Liver (tissue), 10 donors: ENCODE measurements at places on chromosomes 16 and 17. TPM values are rescaled to one million over a fixed set of nuclear protein-coding genes. Genes with fewer than 3 reads are reported as not detected.

DNA sequence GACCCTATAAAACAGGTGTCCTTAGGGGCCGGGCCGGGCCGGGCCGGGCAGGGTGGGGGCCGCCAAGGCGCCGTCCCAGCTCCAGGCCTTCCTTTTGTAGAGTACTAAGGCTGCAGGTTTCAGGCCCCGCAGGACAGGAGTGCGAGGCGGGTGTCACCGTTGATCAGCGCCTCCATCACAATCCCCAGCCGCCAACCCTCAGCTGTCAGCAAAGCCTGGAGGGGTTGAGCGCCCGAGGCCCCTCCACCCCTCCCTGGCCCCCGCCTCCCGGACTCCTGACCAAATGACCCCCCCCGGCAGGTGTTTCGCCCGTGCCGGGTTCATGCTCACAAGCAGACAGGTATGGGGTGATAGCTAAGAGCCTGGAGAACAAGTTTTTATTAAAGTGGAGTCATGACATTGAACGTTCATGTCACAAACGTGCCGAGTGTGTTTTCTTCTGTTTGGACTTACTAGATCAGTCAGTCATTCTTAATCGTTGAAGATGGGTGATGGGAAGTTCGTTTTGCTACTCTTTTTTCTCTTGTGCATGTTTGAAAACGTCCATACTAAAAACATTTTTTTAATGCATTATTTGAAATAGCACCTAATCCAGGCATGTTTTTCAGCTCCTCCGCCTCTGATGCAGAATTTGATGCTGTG is 534 bp downstream of the ARL2BP start:
- H3K36me3 ChIP-seq: peaks cover 7% of the 10 kb centered on the region
- DNase-seq: no peak
- H3K4me1 ChIP-seq: peaks cover 7% of the 10 kb centered on the region
- H3K4me3 ChIP-seq: peak overlapping the region; percentile 52
- H3K27ac ChIP-seq: peak overlapping the region; percentile 83
- H3K27me3 ChIP-seq: no peaks in the 10 kb centered on the region

- H3K27ac ChIP-seq: peak overlapping the region; percentile 92
- H3K4me1 ChIP-seq: peaks cover 26% of the 10 kb centered on the region
- no peaks in the 10 kb centered on the region for H3K36me3 ChIP-seq
- peak; percentile 82 for DNase-seq
- H3K27me3 ChIP-seq: no peaks in the 10 kb centered on the region
These were observed 78.1 kb upstream of the TOB1 start for GRCh38 chr17:50944054-50944901.

DNA sequence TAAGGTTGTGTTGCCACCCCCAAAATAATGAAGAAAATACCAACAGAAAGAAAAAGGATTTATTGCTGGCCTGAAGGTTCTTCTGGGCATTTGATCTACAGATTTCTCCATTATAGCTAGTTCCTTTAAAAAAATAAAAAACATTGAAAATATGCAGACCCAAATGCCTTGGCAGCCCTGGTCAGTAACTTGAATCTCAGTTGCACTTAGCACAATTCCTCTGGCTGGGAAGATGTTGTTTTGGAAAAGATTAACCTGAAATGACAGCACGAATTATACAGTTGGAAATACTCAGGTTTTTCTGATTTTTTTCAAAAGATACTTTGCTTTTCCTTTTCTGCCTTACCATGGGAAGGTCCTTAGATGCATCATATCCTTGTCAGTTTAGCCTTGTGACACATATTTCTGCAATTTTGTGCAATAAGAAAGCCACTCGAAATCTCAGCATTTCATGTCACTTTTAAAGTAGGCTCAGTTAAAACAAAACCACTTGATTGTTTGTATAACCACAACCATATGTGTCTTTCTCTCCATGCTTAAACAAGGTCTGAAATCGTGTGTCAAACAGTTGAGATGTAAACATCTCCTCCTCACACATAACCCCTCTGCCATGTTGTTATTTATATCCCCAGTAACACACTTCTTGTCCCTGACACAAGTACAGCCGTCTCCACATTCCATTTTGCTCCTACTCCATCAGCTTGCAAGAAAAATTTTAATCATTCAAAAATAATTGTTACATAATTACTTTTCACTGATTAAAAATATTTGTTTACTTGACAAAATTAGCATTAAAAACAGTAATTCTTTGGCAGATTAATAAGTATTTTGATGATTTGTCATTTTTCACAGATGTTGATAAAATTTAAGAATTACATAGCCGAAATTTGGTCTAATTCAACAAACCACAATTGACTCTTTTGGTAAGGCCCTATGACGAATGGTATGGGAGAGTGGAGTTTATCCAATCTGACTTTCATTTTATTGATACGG is 61.1 kb downstream of the SIAH1 start:
- no peaks in the 10 kb centered on the region for H3K27me3 ChIP-seq
- no peak overlapping the region for H3K27ac ChIP-seq
- DNase-seq: no peak
- H3K4me3 ChIP-seq: no peak overlapping the region
- peaks cover 36% of the 10 kb centered on the region for H3K36me3 ChIP-seq
- H3K4me1 ChIP-seq: no peaks in the 10 kb centered on the region

GRCh38 chr17:54623746-54624145 is 276.9 kb upstream of the TOM1L1 start:
- H3K27ac ChIP-seq: no peak overlapping the region
- H3K36me3 ChIP-seq: no peaks in the 10 kb centered on the region
- H3K4me3 ChIP-seq: no peak overlapping the region
- H3K27me3 ChIP-seq: no peaks in the 10 kb centered on the region
- H3K4me1 ChIP-seq: no peaks in the 10 kb centered on the region

DNA sequence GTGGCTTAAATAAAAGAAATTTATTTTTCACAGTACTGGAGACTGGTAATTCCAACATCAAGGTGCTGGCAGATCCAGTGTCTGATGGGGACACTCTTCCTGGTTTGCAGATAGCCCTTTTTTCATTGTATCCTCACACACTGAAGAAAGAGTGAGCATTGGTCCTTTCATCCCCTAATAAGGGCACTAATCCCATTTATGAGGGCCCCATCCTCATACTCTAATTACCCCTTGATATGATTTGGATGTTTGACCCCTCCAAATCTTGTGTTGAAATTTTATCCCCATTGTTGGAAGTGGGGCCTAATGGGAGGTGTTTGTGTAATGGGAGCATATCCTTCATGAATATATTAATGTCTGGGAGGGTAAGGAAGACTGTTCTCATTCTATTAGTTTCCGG is 9.4 kb upstream of the FAM20A start:
- H3K36me3 ChIP-seq: no peaks in the 10 kb centered on the region
- peak overlapping the region; percentile 11 for H3K4me3 ChIP-seq
- peak overlapping the region; percentile 58 for H3K27ac ChIP-seq
- peaks cover 25% of the 10 kb centered on the region for H3K4me1 ChIP-seq
- DNase-seq: no peak

DNA sequence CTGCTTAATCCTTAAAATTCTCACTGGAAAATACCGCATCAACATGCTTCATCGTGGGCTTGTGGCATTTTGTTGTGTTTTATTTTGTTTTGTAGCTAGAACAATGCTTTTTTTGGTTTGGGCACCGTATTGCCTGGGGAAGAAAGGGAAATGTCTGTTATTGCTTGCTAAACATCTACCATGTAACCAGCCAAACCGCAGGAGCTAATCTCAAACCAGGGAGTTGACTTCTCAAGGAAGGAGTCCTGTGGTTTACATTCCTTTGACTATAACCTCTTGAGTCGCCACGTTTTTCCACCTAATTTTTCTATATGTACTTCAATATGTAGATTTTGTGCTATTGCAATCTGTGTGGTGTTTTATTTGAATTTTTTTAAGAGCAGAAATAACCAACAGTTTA is 593.5 kb upstream of the SOX9 start:
- no peaks in the 10 kb centered on the region for H3K27me3 ChIP-seq
- no peak for DNase-seq
- no peak overlapping the region for H3K27ac ChIP-seq
- no peaks in the 10 kb centered on the region for H3K36me3 ChIP-seq
- no peak overlapping the region for H3K4me3 ChIP-seq
- no peaks in the 10 kb centered on the region for H3K4me1 ChIP-seq

DNA sequence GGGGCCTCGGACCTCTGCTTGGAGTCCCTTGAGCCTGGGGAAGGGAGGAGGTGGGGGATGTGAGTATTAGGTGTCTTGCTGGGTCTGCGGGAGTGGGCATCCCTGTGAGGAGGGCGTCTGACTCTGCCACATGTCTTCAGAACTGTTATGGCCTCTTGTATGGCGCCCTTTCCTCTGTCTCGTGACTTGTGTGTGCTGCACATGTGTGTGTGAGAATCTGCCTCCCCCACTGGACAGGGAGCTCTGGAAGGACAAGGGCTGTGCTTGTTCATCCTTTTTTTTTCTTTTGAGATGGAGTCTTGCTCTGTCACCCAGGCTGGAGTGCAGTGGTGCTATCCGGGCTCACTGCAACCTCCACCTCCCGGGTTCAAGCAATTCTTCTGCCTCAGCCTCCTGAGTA is 33.4 kb downstream of the ARHGAP23 start:
- no peak overlapping the region for H3K4me3 ChIP-seq

DNA sequence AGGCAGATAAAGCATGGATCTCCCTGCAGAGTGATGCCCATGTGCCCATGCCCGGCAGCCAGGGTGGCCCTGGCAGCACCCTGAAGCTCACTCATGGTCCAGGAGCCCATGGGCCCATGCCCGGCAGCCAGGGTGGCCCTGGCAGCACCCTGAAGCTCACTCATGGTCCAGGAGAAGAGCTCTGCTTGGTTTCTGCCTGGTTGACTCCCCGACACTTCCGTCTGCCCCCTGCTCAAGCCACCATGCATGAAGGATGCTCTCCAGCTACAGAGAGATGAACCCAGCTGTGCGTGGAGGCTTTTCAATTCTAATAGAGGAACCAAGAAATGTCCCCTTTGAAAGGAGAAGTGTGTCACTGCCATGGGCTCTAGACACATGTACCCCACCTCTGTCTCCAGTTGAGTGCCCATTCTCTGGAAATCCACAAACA is 8.7 kb downstream of the CCL17 start:
- H3K4me1 ChIP-seq: peaks cover 19% of the 10 kb centered on the region
- no peak for DNase-seq
- H3K27me3 ChIP-seq: no peaks in the 10 kb centered on the region
- no peaks in the 10 kb centered on the region for H3K36me3 ChIP-seq

DNA sequence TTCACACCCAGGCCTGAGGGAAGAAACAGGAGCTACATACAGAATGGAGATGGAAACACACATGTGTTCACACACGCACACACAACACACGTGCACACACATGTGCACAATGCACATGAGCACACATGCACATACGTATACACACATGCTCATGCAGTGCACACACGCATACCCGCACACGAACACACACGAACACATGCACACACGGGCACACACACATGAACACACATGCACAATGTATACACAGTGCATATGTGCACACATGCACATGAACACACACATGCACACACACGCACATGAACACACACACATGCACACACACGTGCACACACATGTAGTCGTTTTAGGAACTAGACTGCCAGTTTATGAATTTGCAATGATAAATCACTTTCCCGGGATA is 49.3 kb upstream of the CDR2 start:
- DNase-seq: no peak
- no peak overlapping the region for H3K27ac ChIP-seq
- H3K4me3 ChIP-seq: no peak overlapping the region
- H3K36me3 ChIP-seq: peaks cover 18% of the 10 kb centered on the region
- no peaks in the 10 kb centered on the region for H3K27me3 ChIP-seq

MAP1LC3B gene
- total RNA-seq: 10.3 TPM

SGCA gene
- not detected for total RNA-seq

TEX14 gene
- 0.14 TPM for total RNA-seq

TRIM47 gene
- 15.4 TPM for total RNA-seq

FNDC8 gene
- not detected for total RNA-seq

CFAP119 gene
- total RNA-seq: 2.7 TPM

SCIMP gene
- total RNA-seq: 5.7 TPM
